WERI-Rb-1 (cell line): ENCODE measurements at places on chromosomes 2 and 18.

- no peak for DNase-seq
Observed at GRCh38 chr2:168700615-168701245, 101.7 kb upstream of the NOSTRIN start.

DNA sequence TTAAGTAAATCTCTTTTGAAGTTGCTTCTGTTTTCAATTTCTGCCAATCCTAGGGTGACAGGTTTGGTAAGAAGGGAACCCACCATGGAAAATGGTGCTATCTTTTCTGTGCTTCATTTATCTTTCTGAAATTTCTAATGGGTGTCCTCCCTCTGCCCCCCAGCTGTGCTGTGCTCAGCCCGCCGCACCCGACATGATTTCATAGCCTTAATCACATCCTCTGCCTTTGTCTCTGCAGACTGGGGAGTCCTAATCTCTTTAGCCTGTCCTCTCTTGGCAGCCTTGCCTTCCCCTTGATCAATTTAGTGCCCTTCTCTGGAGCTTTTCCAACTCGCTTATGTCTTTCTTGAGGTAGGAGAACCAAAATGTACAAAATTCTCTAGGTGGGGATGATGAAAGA lies 49.3 kb downstream of the DNMT3A start:
- DNase-seq = no peak

DNA sequence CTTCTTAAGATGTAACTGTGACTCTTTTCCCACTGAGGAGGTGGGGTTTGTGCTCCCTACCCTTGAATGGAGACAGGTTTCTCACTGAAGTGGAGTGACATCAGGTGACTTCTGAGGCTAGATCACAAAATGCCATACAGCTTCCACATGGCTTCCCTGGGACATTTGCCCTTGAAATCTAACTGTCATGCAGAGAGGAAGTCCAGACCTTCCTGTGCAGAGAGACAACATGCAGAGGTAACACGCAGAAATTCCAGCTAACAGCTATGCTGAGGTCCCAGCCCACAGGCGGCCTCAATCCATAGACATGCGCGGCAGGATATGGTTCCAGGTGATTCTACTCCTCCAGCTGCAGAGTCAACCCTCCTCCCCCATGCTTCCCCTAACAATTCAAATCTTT lies 119.0 kb downstream of the TRIB2 start:
- DNase-seq = no peak

DNA sequence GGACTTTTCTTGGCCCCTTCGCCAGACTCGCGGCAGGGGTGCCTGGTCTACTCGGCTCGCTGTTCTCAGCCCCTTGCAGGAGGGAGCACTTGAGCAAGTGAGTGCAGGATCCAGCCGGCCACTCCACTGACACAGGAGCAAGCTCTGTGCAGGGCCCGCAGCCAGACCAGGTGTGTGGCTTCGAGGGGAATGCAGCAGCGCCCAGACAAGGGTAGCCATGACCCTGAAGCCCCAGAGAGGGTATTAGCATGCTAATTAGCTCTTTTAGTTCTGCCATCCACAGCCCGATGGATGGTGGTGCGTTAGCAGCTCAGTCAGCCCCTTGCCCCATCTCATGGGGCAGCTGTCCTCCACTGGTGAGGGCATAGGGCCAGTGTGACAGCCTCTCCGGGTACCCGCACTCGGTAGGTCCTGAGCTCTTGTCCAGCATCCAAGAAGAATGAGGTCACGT lies 103.2 kb upstream of the HS6ST1 start:
- DNase-seq = no peak

- peak; percentile 67 for DNase-seq
Observed at GRCh38 chr2:40120026-40120425, 331.9 kb downstream of the SLC8A1 start.

DNA sequence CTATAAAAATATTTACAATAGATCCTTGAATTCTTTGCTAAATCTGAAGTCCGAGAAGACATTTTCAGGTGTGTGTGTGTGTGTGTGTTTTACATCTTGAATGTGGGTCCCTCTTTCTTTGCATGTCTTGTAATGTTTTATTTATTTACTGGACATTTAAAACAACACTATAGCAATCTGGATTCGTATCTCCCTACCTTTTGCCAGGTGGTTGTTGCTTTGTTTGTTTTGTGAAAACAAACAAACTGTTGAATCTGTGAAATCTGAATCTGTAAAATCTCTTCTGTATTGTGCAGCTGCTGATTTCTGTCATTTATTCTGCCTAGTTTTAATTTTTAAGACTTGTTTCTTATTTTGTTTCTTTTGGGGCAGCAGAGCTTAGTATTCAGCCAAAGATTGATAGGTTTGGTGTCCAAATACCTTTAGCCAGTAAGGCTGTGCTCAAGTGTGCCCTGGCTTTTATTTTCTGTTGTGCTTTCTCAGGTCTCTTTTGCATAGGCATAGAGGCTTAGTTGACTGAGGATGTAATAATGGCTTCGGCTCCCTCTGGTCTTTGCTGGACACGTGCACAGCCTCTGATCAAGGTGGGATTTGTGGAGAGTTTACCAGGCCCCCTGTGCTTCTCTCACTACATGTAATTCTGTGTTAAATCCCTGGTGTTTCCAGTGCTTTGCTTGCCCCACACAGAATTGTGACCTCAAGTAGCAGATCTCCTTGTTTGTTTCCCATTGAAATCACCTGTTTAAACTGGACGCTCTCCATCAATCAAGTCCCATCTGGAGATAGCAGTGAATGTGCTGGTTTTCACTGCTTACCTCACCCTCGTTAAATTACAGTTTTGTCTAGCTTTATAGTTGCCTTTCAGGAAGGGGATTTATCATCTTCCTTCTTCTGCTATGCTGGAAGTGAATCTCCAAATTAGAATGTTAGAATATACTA lies 71.1 kb downstream of the BIRC6 start:
- peak; percentile 22 for DNase-seq

DNA sequence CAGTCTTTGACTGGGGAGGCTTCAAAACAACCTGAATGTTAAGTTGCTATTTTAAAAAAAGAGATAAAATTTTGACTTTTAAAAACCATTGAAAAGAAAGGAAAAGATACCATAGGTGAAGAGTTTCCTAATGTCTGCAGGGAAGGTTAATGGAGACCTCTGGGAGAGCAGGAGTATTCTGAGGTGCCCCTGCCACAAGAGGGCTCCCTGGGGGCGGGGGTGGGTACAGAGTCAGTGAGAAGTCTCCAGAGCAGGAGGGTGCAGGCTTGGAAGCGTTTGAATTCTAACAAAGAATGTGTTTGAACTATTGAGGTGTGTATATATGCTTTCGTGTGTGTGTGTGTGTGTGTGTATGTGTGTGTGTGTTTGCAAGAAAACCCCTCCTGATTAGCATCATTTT lies 46.7 kb upstream of the ST6GAL2 start:
- no peak for DNase-seq

DNA sequence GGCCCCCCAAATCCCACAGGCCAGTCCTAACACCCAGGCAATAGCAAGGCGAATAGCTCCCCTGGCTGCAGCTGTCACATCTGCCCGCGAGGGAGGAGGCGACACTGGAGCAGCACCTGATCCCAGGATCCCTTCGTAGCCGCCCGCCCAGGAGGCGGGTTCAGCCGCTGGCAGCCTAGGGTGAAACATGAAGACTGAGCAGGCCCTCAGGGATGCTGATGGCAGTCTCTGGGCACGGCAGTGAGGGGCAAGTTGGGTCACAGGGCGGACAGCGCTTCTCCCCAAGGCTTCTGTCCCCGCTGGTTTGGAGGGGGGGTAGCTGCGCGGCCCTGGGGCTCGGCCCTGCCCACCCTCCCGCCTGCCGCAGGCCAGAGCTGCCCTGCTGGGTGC lies 1.9 kb downstream of the DNMT3A start:
- DNase-seq = peak; percentile 60

DNA sequence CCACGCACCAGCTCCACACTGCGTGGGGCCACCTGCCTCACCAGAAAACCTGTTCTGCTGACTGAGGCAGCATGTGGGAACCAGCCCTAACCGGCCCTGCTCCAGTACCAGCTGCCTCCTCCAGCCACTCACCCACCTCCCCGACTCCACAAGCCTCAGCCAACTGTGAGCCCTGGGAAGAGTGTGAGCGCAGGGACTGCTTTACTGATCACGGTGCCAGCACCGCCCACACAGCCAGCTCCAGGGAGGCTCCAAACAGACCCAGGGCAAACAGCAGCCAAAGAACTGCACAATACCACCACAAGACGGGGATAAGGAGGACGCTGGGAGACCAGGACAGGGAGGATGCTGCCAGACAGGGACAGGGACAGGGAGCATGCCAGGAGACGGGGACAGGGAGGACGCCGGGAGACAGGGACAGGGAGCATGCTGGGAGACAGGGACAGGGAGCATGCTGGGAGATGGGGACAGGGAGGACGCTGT lies 28.4 kb downstream of the EIPR1 start:
- no peak for DNase-seq

DNA sequence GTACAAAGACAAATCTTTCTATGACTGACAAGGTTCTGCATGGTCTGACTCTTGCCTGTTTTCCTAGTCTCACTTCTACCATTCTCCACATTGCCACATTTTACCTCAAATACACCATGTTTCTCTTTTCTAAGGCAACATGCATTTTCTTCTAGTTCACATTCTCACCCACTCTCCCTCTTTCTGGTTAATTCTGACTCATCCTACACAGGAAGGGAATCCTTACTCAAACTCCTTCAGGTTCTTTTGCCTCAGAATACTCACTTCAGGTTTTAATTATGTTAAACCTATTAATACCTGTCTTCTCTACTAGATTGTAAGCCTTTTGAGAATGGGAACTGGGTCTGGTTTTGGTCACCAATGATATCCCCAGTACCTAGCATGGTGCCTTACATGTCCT lies 47.2 kb downstream of the MAP2 start:
- no peak for DNase-seq

DNA sequence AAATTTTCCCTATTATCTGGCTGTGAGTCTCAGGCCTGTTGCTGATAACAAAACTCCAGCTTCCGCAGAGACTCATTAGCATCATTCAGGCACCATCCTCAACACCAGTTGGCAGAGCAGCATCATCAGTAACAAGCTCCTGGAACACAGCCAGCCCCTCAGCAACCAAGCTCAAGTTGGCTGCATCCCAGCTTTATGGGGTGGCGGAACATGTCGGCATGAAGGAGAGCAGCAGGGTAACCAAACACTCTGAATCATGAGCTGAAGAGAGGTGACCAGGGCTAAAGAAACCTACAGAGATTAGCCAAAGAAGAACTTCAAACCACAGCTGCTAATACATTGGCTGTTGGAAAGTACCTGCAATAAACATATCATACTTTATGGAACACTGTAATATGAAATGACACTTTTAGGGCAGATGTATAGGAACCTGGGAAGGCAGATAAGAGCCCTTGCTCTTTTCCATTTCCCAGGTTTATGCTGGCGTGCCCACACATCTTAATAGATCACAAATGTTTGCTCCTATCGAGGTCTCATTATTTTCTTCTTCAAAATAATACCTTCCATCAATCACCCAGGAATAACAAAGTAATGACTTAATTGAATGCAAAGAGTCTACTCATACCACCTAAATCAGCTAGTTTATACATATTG lies 63.8 kb downstream of the PDE11A start:
- DNase-seq = no peak

GRCh38 chr18:76367168-76368125 lies 127.6 kb downstream of the ZNF516 start:
- DNase-seq = no peak

GRCh38 chr2:181789827-181790448 lies 101.6 kb upstream of the ITPRID2 start:
- no peak for DNase-seq

- no peak for DNase-seq
Observed at GRCh38 chr2:111210036-111210435, 89.3 kb downstream of the BCL2L11 start.

- no peak for DNase-seq
Observed at GRCh38 chr2:4831751-4832150, 860.4 kb upstream of the SOX11 start.

DNA sequence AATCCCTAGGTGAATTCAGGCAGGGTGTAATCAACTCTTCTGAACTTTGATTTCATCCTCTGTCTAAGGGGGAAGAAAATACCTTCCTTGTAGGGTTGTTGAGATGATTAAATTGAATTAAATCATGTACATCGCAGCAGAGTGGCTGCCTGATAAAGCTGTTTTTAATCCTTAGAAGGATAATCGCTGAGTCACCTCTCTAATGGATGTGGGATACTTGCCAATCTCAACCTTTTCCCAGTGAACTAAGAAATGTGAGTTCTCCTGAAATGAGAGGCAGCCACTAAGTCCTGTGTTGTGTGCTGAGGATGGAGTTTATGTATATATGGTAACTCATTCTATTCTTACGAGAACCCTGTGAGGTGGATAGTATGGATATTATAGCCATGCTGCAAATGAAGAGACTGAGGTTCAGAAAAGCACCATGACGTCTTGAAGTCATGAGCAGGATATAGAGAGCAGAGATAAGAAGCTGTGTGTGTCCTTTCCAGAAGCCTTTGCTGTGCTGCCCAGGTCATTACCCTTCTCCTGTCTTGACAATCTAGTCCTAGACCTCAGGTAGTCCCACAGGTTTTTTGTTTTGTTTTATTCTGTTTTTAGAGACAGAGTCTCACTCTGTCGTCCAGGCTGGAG lies 93.3 kb downstream of the HNRNPLL start:
- DNase-seq = peak; percentile 46

- peak; percentile 79 for DNase-seq
Observed at GRCh38 chr2:128736689-128737545, 418.2 kb upstream of the HS6ST1 start.

DNA sequence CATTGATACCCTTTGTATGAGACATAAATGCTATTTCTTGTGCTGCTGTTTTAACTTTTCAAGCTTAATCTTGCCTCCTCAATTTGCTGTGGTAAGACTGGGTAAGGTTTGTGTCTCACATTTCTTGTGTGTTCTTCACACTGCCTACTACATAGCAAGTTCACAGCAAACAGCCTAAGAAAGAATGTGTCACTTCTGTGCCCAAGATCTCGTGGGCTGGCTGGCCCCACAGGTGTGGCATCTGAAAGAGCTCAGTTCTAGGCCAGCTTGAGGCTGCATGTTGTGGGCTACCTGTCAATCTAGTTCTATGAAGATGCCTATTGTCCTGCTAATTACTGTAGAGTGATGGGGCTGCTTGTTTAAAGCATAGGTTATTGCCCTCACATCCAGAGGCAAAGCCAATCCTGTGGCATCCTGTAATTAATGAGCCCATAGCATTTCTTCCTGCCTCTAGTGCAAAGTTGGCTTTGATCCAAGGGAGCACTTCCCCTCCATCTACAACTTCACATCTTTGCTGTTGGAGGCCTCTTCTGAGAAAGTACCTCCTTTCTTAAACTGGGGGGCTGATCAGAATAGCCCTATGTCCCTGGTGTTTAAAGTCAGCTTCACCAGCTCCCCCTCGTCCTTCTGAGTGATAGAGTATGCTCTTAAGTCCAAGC lies 40.9 kb upstream of the ASPRV1 start:
- no peak for DNase-seq
